ENCODE measurements at places on chromosomes 11 and 22. TPM values are rescaled to one million over a fixed set of nuclear protein-coding genes. Genes with fewer than 3 reads are reported as not detected.

- peak; percentile 56 for DNase-seq
- peak overlapping the region; percentile 91 for H3K27ac ChIP-seq
Observed at GRCh38 chr11:75815345-75816168, 547 bp downstream of the UVRAG start.

DNA sequence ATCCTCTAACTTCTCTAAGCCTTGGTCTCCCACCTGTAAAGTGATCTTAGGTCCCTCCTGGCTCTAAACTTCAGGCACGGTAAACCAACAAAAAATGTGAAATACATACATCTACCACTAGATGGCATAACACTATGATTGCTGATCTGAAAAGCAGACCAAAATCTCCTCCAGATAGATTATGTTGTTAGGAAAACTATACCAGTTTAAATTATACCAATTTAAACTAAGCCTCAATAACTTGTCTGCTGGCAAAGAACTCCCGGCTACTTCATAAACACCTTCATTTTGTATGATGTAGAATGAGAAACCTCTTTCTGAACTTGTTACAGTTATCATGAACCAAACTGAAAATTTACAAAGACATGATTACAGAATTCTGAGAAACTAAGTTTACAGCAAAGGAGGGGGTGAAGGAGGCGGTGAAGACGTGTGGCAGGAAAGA lies 85.9 kb downstream of the SBF2 start:
- peaks cover 4% of the 10 kb centered on the region for H3K4me1 ChIP-seq
- no peak for DNase-seq
- peaks cover 10% of the 10 kb centered on the region for H3K36me3 ChIP-seq
- no peak overlapping the region for H3K4me3 ChIP-seq
- no peak overlapping the region for H3K27ac ChIP-seq

Gene KIRREL3
- total RNA-seq: 0.38 TPM

Gene DEFB131B
- total RNA-seq: not detected

DNA sequence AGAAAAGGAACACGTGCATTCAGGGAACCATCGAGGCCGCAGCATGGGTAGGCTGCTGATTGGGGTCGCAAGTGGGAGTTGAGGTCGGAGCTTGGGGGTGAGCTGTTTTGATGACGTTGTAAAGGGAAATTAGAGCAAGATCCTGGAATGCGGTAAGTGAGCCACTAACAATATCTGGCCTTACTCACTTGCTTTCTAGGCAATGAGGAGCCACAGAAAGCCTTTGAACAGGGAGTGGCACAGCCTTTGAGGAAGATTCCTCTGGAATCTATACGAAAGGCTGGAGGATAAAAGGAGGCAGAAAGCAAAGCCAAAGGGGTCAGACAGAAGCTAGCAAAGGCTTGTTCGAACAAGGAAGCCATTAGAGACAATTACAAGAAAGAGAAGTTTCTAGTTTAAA lies 197.5 kb downstream of the LARGE1 start:
- peaks cover 10% of the 10 kb centered on the region for H3K27me3 ChIP-seq
- H3K4me1 ChIP-seq: peaks cover 16% of the 10 kb centered on the region
- DNase-seq: no peak
- H3K36me3 ChIP-seq: peaks cover 4% of the 10 kb centered on the region
- no peak overlapping the region for H3K27ac ChIP-seq

Gene POU2AF1
- total RNA-seq: not detected

GRCh38 chr11:116114198-116114651 lies 610.0 kb upstream of the CADM1 start:
- H3K36me3 ChIP-seq: peaks cover 3% of the 10 kb centered on the region
- H3K27me3 ChIP-seq: peaks cover 1% of the 10 kb centered on the region
- no peak for DNase-seq

DNA sequence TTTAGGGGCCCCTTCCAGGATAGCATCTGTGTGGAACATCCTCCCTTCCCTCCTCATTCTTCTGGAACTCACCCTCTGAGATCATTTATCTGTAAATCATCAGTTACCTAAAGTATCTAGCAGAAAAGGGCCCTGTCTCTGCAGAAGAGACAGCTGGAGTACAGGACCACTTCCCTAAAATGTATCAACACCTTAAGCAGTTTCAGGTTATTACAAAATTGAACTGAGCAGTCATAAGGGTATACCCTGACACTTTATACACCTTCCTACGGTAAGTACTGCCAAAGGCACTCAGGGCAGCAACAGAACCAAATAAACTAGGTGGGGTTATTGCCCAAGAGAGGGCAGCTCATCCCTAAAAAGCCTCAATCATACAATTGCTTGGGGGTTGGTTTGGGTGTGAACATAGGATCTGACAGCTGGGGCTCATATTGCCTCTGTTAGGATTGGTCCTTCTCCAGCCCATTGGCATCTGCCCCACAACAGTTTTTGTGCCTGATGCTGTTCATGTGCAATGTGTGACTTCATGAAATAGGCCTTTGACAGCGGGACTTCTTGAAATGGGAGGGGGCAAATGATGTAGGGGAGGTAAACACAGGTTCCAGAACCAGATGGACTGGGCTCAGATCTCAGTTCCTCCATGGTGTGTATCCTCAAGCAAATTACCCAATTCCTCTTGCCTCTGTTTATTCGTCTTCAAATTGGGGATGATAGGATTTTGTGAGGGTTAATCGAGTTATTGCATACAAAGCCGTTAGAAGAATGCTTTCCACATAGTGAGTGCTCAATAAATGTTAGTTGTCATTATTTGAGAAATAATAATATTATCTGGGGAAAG lies 2.9 kb downstream of the POU2AF3 start:
- H3K36me3 ChIP-seq: no peaks in the 10 kb centered on the region
- DNase-seq: no peak
- H3K4me1 ChIP-seq: peaks cover 3% of the 10 kb centered on the region
- H3K4me3 ChIP-seq: no peak overlapping the region
- peaks cover 19% of the 10 kb centered on the region for H3K27me3 ChIP-seq

Gene FBLN1
- total RNA-seq: 238 TPM

Gene CXCR5
- total RNA-seq: not detected

DNA sequence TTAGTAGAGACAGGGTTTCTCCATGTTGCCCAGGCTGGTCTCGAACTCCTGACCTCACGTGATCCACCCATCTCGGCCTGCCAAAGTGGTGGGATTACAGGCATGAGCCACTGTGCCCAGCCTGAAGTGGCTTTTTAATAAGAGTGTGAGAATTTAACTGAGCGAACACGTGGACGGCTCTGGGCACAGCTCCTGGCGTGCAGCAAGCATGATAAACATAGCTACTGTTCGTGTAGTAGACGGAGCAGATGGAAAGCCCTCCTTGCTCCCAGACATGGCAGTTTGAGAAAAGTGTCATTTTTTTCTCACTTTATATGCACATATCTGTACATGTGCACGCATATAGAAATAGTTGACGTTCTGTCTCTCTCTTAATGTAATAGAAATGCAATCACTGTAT lies 7.0 kb downstream of the EMID1 start:
- DNase-seq: no peak
- peaks cover 10% of the 10 kb centered on the region for H3K4me1 ChIP-seq
- H3K27me3 ChIP-seq: peaks cover 10% of the 10 kb centered on the region

DNA sequence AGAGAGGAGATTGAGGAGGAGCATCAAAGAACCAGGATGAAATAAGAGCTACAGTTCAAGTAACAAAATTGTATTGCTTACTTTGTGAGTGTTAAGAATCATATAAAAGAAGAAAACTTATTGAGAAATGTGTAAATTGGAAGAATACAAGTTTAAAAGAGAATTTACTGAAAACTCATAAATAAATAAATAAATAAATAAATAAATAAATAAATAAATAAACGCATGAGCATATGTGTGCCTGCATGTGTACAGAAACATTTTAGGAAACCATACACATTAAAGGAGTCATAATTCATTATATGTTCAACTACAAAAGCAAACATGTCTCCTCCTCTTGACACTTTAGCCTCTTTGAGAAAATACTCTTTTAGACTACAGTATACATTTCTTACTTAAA lies 42.6 kb downstream of the CNTN5 start:
- DNase-seq: no peak
- H3K4me1 ChIP-seq: peaks cover 6% of the 10 kb centered on the region
- H3K27ac ChIP-seq: no peak overlapping the region
- no peaks in the 10 kb centered on the region for H3K36me3 ChIP-seq
- H3K4me3 ChIP-seq: no peak overlapping the region

GRCh38 chr22:49548356-49549202 lies 279.1 kb downstream of the BRD1 start:
- no peak for DNase-seq
- no peak overlapping the region for H3K27ac ChIP-seq
- peaks cover 8% of the 10 kb centered on the region for H3K27me3 ChIP-seq

Gene FOSL1
- total RNA-seq: 1.3 TPM

DNA sequence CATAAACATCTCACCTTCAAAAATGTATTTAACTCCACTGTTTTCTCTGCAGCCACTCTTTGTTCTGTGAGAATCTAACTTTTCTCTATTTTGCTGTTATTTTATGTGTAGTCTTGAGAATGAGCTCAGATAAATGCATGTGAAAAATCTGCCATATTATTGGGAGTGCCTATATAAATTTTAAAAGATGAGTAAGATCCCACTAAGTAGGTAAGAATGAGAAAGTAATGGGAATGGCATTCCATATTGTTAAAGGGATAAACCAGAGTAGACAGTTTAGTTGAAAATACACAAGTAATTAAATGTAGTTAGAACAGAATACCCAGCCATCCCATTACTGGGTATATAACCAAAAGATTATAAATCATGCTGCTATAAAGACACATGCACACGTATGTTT lies 817.2 kb downstream of the FAM181B start:
- no peak overlapping the region for H3K4me3 ChIP-seq
- H3K27me3 ChIP-seq: no peaks in the 10 kb centered on the region
- H3K4me1 ChIP-seq: no peaks in the 10 kb centered on the region
- no peaks in the 10 kb centered on the region for H3K36me3 ChIP-seq

- H3K27me3 ChIP-seq: peaks cover 5% of the 10 kb centered on the region
- no peak overlapping the region for H3K27ac ChIP-seq
- H3K4me3 ChIP-seq: no peak overlapping the region
Observed at GRCh38 chr11:61781585-61781984, 10.8 kb downstream of the TMEM258 start.

- H3K36me3 ChIP-seq: peaks cover 3% of the 10 kb centered on the region
- H3K27ac ChIP-seq: no peak overlapping the region
- peaks cover 8% of the 10 kb centered on the region for H3K4me1 ChIP-seq
- no peak overlapping the region for H3K4me3 ChIP-seq
- H3K27me3 ChIP-seq: peaks cover 3% of the 10 kb centered on the region
- no peak for DNase-seq
Observed at GRCh38 chr11:57266157-57266556, 29.1 kb upstream of the APLNR start.

DNA sequence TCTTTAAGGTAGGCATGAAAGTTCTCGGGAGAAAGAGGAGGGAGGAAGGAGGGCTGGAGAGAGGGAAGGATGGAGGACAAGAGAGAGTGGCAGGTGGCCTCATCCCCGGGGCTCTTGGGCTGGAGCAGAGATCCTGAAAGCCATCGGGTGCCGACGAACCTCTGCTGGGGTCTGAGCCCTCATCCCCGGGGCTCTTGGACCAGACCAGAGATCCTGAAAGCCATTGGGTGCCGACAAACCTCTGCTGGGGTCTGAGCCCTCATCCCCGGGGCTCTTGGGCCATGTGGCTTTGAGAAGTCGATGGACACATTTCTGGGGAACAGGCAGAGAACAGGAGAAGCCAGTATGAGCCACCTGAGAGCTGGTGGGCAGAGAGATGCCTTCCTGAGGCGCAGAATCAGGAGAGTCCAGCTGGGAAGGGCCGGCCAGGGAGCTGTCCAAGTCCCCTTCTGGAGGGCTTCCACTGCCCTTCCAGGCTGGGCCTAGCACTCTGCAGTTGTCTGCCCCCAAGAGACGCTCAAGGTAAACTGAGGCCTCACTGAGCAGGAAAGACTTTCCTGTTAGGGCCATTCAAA lies 1398.1 kb downstream of the BRD1 start:
- peaks cover 2% of the 10 kb centered on the region for H3K27me3 ChIP-seq
- no peak for DNase-seq
- no peak overlapping the region for H3K27ac ChIP-seq
- peaks cover 4% of the 10 kb centered on the region for H3K36me3 ChIP-seq

GRCh38 chr11:96295369-96295768 lies 47.6 kb downstream of the MAML2 start:
- H3K27me3 ChIP-seq: no peaks in the 10 kb centered on the region
- H3K27ac ChIP-seq: no peak overlapping the region
- peaks cover 31% of the 10 kb centered on the region for H3K4me1 ChIP-seq
- no peak for DNase-seq

DNA sequence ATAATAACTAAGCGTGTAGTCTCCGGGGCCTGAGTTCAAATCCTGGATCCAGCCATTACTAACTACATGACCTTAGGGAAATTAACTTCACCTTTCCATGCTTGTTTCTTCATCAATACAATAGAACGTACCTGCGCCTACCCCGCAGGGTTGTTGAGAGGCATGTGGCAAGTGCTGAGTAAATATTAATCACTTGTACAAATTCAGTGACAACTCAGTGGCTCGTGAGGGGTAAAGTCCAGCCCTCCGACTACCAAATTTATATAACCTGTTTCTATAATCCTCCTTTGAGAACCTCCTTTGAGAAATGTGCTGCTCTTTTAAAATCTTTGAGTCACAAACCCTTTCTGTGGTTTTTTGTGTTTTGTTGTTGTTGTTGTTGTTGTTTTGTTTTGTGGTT lies 49.8 kb downstream of the FEZ1 start:
- no peaks in the 10 kb centered on the region for H3K36me3 ChIP-seq
- no peak for DNase-seq
- no peak overlapping the region for H3K4me3 ChIP-seq
- H3K4me1 ChIP-seq: peaks cover 22% of the 10 kb centered on the region
- no peak overlapping the region for H3K27ac ChIP-seq

GRCh38 chr11:79062814-79063762 lies 377.7 kb downstream of the TENM4 start:
- no peak overlapping the region for H3K4me3 ChIP-seq
- no peaks in the 10 kb centered on the region for H3K36me3 ChIP-seq
- DNase-seq: peak; percentile 56
- no peak overlapping the region for H3K27ac ChIP-seq
- peaks cover 3% of the 10 kb centered on the region for H3K4me1 ChIP-seq

GRCh38 chr11:109677876-109678275 lies 255.9 kb downstream of the C11orf87 start:
- H3K4me1 ChIP-seq: peaks cover 4% of the 10 kb centered on the region
- H3K27ac ChIP-seq: no peak overlapping the region
- no peaks in the 10 kb centered on the region for H3K27me3 ChIP-seq
- DNase-seq: no peak

Gene RIC3
- total RNA-seq: 5.6 TPM

Gene TSG101
- total RNA-seq: 47.4 TPM
